ENCODE measurements at places on chromosomes 7 and 10. TPM values are rescaled to one million over a fixed set of nuclear protein-coding genes. Genes with fewer than 3 reads are reported as not detected.

DNA sequence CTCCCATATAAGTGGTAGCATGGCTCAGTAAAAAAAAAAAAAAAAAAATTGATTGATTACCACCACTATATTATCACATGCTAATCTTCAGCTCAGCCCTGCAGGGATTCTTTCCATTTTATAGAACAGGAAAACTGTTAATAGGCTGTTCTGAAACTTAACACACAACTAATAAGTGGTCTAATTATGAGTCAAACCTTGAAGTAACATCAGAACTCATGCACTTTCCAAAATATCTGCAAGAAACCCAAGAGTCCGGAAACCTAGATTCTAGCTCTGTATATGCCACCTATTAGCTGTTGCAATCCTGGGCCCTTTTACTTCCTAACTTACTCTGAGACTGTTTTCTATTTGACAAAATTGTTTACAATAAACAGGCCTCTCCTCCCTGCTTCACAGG is 23.9 kb downstream of the SEM1 start:
- DNase-seq = no peak

- no peak for DNase-seq
Measured at GRCh38 chr7:122100021-122100420, 44.0 kb downstream of the AASS start.

Gene BEND7
- total RNA-seq = 7.1 TPM

GRCh38 chr7:39550411-39550810 is 15.8 kb upstream of the YAE1 start:
- no peak for DNase-seq

DNA sequence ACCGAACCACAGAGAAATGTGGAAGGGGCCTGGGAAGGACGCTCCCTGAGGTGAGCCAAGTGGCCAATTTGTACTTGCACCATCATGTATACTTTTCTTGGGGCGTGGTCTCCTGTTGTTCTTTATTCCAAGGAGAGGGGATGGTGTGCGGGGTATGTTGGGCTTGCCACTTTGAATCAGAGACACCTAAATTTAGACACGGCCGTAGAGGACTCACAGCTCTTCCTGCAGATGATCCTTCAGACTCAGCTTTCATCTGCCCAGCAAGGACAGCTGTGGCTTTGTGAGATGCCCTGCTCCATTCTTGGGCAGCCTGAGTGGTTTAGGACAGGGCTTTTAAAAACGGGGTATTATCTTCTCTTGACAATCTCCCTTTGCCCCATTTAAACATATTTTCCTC is 473.2 kb downstream of the REEP3 start:
- no peak for DNase-seq

GRCh38 chr7:15720849-15721471 is 34.5 kb upstream of the MEOX2 start:
- DNase-seq = peak; percentile 29

Gene CDHR3
- 5.9 TPM for total RNA-seq

Data from uterus (tissue), 4 donors.